ENCODE measurements at places on chromosomes 3 and 15.
A peak's percentile ranks its signal among the peaks of the same experiment; 100 is the strongest.

DNA sequence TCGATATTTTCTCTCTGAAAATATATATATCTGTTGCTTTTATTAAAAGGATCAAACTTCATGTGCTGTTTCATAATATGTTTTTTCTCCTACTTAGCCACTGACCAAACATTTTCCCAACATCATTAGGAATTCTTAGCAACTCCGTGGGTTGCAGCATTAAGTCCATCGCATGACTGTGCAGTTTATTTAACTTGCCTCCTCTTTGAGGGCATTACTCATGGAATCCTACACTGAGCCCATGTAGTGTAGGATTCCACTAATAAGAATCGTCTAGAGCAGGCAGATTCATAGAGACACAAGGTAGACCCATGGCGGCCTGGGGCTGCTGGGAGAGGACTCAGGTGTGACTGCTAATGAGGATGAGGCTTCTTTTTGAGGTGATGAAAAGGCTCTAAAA lies 49.3 kb downstream of the CMTM6 start:
- no peak for DNase-seq

DNA sequence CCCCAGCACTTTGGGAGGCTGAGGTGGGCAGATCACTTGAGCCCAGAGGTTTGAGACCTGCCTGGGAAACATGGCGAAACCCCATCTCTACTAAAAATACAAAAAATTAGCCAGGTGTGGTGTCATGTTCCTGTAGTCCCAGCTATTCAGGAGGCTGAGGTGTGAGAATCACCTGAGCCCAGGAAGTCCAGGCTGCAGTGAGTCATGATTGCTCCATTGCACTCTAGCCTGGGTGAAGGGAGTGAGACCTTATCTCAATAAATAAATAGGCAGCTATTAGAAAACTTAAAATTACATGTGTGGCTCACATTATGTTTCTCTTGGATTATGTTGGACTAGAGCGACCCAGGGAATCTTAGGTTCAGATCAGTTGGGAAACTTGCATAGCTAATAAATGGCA lies 69.7 kb downstream of the RPLP1 start:
- DNase-seq: no peak

DNA sequence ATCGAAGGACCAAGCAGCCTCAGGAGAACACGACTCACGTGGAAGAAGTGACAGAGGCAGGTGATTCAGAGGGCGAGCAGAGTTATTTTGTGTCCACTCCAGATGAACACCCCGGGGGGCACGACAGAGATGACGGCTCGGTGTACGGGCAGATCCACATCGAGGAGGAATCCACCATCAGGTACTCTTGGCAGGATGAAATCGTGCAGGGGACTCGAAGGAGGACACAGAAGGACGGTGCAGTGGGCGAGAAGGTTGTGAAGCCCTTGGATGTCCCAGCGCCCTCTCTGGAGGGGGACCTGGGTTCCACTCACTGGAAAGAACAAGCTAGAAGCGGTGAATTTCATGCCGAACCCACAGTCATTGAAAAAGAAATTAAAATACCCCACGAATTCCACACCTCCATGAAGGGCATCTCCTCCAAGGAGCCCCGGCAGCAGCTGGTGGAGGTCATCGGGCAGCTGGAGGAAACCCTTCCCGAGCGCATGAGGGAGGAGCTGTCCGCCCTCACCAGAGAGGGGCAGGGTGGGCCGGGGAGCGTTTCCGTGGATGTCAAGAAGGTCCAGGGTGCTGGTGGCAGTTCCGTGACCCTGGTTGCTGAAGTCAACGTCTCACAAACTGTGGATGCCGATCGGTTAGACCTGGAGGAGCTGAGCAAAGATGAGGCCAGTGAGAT lies 26.0 kb downstream of the SYNM start:
- DNase-seq: no peak

DNA sequence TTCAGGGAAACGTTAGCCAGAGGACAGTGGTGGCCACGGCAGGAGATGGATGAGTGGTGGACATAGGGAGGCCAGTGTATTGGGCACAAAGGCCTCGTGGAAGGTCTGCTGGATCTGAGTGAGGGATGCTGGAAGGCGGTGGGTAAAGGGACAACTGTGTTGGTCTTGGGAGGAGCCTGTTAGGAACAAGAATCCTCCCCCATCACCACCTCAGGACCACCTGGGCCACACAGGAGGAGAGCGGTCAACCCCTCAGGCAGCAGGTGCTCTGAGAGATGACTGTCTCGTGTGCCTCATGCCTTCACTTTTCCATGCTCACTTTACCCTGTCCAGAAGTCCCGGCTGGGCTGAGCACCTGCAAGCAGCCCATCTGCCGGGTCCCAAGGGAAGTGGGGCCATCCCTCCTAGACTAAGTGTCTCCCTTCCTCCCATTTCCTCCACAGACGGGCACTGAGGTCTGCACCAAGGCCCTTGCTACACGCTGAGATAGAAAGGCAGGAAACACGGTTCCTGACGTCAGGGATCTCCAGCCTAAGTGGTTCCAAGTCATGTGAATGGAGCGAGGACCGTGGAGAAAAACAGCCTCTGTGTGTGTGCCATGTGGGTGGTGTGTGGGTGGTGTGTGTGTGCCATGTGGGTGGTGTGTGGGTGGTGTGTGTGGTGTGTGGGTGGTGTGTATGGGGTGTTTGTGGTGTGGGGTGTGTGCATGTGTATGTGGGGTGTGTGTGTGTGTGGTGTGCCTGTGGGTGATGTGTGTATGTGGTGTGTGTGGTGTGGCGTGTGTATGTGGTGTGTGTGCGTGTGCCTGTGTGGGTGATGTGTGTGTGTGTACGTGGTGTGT lies 47.8 kb upstream of the CTSH start:
- no peak for DNase-seq

- peak; percentile 70 for DNase-seq
Measured at GRCh38 chr3:71210257-71211007, 373.1 kb downstream of the FOXP1 start.
